ENCODE measurements at places on chromosomes 2 and 18. TPM values are rescaled to one million over a fixed set of nuclear protein-coding genes. Genes with fewer than 3 reads are reported as not detected.

GRCh38 chr2:98219152-98219551 lies 127.1 kb upstream of the CNGA3 start:
- no peak for DNase-seq

GRCh38 chr2:44136252-44136651 lies 32.4 kb upstream of the PPM1B start:
- no peak for DNase-seq

DNA sequence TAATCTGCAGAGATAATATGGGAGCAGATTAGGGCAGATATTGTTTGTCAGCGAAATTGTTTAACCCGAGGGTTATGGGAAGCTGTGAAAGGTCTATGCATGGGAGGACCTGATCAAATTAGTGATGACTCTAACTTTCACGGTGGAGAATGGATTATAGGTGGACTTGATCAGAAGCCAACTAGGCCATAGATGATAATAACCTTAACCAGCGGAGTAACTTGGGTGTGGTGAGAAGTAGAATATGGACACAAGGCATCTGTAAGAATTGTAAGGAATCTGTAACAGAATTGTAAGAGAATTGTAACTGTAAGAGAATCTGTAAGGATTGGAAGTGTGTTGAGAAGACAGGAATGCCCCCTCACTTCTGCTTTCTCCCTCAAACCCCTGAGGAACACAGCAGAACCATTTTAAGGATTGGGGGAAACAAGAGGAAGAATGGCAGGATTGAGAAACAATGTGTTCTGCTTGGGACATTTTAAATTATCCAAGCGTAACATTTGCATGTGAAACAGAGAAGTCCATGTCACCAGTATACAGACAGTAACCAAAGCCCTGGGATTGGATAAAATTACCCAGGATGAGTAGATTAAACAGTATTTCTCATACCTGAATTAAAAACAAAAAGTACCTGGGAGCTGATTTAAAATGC lies 14.9 kb upstream of the SLC39A10 start:
- no peak for DNase-seq

DNA sequence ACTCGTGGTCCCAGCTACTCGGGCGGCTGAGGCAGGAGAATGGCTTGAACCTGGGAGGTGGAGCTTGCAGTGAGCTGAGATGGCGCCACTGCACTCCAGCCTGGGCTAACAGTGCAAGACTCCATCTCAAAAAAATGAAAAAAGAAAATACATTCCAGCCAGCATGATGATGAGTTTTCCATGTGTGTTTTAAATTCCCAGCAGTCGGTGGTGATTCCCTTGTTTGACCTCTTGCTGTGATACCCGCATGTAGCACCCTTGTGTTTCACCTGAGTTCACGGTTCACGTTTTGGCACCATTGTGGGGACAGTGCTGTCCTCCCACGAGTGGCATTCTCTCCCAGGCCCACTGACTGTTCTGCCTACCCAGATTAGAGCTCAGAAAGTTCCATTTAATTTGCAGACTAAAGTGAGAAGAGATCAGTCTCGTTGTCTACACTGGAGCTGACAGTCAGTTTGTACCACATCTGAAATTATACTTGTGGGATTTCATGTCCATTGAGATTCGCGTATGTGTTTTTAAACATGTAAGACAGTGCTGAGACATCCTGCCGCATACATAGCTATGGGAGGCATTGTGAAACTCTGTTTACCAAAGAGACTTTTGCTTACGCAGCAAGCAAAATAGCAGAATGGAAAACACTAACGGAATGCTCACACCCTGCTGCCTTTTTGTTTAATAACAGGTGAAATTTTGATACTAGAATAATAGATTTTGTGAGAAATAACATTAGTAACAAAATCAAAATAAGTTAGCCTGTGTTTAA lies 157.1 kb downstream of the GBX2 start:
- peak; percentile 45 for DNase-seq

DNA sequence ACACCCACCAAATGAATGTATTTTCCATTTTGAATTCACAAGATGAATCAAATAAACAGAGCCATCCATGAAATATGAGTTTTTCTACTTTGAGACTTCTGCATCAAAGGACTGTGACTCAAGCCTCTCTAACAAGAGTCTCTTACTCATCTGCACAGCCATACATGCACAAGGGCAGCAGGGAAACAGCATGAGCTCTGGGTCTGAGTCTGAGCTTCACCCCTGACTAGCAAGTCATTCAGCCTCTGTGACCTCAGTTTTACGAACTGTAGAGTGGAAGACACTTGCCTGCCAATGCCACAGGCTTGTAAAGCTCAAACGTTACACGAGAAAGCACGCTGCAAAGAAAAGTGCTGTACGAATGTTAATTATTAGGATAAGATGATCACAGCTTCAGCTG lies 42.9 kb downstream of the MREG start:
- DNase-seq: no peak

DNA sequence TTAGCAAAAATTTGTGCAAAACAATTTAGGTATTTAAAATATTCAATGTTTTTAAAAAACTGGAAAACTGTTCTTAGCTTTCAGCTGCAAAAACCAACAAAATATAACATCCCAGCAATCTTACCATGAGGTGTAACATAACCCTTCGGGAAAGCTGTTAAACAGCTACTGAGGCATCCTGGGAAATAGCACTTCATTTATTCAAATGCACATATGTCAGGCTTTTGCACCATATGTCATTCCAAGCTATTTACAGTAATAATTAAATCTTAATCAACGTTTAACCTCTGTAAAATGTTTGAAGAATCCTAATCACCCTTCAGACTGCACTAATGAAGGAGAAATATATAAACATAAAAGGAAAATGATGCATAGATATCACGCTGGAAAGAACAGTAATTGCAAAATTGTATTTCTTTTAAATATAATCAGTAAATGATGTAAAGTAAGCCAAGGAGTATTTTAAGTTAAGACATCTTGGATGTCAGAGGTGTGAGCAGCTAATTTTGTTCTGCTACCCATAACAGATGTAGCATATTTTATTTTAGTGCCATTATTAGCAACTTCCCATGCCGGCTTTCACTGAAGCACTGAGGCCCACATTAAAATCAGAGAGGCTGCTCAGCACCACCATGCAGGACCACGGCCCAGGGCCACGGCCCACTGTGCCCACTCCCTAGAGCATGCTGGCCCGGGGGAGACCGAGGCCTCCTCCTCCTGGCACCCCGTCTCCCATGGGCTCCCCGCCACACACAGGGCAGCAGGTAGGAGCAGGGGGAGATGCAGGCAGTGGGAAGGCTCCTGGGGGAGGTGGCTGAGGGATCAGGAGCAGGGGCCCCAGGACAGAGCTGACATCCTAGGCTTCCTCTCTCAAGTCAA lies 30.9 kb downstream of the EMX1 start:
- DNase-seq: no peak

GRCh38 chr2:55175254-55176093 lies 56.6 kb downstream of the CLHC1 start:
- DNase-seq: no peak

DNA sequence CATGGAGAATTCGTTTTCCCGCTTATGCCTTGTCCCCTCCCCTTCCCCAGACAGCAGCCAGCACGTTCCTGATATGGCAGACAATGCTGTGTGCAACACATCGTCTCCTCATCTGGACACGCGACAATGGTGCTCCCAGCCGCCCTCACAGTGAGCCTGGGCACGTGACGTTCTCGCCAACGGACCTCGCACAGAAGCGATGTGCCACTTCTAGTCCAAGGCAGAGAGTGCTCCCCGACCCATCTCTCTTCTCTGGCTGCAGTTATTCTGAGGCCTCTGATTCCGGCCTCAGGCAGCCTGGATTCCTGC lies 505.4 kb downstream of the EIPR1 start:
- peak; percentile 82 for DNase-seq

DNA sequence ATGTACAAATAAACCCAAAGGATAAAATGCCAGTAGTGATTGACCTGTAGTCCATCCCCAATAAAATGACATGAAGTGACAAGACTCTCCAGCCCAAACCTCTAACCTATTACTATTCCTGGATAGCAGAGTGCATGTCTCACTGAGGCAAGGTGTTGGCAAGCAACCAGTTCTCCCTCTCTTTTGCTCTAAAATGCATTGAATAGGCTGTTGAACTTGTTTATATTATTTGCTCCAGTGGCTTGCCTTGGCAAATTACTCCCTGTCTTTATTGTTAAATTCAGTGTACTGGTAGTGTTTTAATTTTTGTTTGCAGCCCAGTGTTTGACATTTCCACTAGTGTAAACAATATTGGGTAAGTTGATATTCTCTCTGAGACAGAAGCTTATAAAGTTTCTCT lies 70.5 kb downstream of the CSRNP3 start:
- DNase-seq: no peak

- DNase-seq: no peak
Measured at GRCh38 chr2:10285191-10285555, 17.5 kb upstream of the HPCAL1 start.

- DNase-seq: no peak
Measured at GRCh38 chr18:59839246-59839645, 60.5 kb upstream of the PMAIP1 start.

DNA sequence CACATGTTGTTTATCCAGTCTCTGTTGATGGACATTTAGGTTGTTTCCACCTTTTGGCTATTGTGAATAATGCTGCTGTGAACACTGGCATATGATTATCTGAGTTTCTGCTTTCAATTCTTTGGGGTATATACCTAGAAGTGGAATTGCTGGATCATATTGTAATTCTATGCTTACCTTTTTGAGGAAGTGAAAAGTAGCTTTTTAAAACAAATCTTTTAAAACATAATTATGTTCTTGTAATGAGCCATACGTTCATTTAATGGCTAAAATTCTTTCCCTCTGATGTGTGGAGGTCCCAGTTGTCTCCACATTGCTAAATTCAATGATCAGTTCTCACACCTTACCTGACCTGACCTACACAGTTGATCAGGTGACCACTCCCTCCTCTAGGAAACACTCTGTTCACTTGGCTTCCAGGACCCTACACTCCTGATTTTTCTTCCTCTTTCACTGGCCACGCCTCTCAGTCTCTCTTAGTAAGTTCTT lies 27.8 kb upstream of the SERTAD2 start:
- no peak for DNase-seq

GRCh38 chr2:26144031-26144430 lies 28.9 kb upstream of the GAREM2 start:
- no peak for DNase-seq

The PLEK gene
- 30.0 TPM for total RNA-seq

Measured in mesenteric fat pad (tissue), 1 donor.